ENCODE measurements at places on chromosomes 1 and 21.

DNA sequence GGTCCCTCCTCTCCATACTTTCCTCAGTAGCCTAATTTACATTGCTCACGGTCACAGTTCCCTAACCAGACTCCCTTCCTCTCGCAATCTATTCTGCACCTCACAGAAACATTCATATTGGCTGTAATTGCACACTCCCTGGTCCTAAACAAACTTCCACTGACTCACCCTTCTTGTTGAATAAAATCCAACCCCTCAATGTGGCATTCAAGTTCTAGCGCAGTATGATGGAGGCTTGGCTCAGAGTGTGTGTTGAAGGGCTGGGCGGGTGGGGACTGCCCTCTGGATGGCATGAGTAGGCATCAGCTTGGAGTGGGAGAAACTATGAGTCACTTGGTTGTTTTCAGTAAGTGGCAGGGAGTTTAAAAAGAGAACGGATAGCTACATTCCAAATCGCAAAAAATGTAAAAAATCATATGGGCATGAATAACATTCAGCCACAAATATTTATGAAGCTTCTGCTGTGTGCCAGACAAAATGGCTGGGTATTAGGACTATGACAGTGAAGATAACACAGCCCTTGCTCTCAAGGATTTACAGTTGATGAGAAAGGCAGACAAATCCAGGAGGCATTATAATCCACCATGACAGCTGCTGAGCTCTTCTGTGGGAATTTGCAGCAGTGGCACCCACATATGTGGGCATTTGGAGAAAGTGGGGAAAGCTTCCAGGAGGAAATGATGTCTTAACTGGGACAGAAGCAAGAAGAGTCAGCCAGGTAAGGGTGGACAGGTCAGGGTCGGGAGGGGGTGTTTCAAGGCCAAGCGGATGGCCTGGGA, 42.2 kb upstream of the LYST start:
- DNase-seq = no peak

- no peak for DNase-seq
Observed at GRCh38 chr1:3014050-3014440, 7.2 kb upstream of the ACTRT2 start.

- no peak for DNase-seq
Observed at GRCh38 chr1:205275916-205276688, 45.4 kb downstream of the NUAK2 start.

- DNase-seq = no peak
Observed at GRCh38 chr1:24828183-24828886, 83.1 kb downstream of the CLIC4 start.

- no peak for DNase-seq
Observed at GRCh38 chr1:177596485-177596884, 373.4 kb downstream of the SEC16B start.

DNA sequence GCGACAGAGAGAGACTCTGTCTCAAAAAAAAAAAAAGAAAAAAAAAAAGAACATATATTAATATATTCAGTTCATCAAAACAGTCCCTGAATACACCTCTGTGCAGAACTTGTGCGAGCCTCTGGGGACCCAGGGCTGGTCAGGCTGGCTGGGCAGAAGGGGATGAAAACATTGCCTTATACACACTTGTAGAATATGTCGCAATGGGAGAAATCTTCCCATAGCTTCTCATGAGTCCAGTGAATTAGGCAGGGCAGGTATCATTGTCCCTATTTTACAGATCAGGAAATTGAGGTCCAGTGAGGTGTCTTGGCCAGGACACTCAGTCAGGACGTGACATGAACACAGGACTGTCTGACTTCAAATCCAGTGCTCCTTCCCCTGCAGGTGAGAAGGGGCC, 12.6 kb upstream of the WNT4 start:
- DNase-seq = no peak

- no peak for DNase-seq
Observed at GRCh38 chr1:117622726-117623125, 16.9 kb downstream of the TENT5C start.

Data from activated T-cell treated with anti-CD3 and anti-CD28 coated beads for 4 hours (primary cell).